CD8-positive, alpha-beta T cell (primary cell): ENCODE measurements at places on chromosomes 12 and 14.

GRCh38 chr14:81401420-81402122 is 1.4 kb upstream of the STON2 start:
- no peak for DNase-seq

DNA sequence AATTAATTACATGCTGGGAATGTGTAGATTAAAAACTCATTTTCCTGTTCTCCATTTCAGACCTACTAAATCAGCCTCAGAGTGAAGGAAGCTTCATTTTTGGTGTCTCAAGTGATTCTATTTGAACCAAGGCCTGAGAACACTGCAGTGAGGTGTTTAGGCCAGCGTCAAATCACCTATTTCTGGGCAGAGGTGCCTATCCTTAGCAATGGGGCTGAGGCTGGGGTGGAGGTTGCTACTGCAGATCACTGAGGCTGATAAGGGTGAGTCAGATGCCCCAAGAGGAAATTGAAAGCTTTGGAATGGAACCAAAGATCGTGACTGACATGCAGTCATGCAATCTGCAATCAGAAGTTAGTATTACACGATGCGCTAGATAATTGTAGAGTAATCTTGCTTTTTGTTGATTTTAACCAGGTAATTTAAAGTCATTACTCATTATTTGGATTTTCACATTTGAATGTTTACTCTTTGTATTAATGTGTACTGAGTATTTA is 4.4 kb downstream of the TXNRD1 start:
- DNase-seq: peak; percentile 49

- DNase-seq: no peak
Observed at GRCh38 chr14:93056840-93057585, 58.7 kb downstream of the ITPK1 start.

- DNase-seq: no peak
Observed at GRCh38 chr14:84442521-84442920, 1087.4 kb upstream of the FLRT2 start.

- DNase-seq: peak; percentile 75
Observed at GRCh38 chr14:73491256-73492042, 716 bp downstream of the RIOX1 start.

DNA sequence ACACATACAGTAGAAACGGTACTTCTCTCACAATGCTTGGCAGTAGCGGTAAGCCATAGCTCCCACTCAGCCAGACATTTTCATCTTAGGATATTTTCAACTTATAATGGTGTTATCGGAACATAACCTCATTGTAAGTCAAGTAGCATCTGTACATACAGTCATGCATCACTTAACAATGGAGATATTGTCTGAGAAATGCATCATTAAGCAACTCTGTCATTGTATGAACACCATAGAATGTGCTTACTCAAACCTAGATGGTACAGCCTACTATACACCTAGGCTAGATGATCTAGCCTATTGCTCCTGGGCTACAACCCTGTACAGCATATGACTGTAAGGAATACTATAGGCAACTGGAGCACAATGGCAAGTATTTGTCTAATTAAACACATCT is 40.8 kb downstream of the RPS6KA5 start:
- DNase-seq: no peak

DNA sequence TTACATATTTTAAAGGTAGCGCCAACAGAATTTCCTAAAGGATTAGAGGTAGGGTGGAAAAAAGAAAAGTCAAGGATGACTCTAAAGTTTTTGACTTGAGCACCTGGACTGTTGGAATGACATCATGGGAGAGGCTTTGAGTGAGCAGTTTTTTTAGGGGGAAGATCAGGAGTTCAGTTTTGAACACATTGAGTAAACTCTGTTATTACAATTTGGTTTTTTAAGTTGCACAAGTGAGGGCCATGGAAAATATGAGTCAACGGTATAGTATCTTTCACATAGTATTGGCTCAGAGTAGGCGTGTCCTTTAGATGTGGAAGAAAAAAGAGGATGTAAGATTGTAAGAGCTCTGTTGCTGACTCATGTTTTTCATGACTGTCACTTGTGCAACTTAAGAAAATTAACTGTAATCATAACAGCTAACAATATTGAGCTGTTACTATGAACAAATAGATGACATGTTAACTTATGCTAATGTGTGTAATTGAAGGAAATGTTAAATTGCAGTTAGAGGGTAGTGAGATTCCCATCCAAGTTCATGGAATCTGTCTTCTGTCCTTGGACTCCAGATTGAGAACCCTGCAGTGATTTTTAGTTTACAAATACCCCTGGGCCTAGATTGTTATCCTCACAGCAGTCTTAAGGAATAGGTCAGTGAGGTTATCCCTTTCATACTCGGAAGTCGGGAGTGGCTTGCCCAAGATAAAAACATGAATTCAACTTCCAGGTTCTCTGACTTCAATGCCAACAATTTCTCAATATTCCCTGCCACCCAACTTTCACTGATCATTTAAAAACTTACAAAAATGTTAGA is 48.2 kb upstream of the ATP2B1 start:
- DNase-seq: no peak

GRCh38 chr12:6826734-6827436 is 1.3 kb upstream of the P3H3 start:
- DNase-seq: no peak

- DNase-seq: peak; percentile 54
Observed at GRCh38 chr12:122422730-122423257, 325 bp upstream of the CLIP1 start.

GRCh38 chr12:40017488-40017887 is 88.4 kb downstream of the SLC2A13 start:
- no peak for DNase-seq

- no peak for DNase-seq
Observed at GRCh38 chr14:88955455-88955854, 131.0 kb downstream of the TTC8 start.

DNA sequence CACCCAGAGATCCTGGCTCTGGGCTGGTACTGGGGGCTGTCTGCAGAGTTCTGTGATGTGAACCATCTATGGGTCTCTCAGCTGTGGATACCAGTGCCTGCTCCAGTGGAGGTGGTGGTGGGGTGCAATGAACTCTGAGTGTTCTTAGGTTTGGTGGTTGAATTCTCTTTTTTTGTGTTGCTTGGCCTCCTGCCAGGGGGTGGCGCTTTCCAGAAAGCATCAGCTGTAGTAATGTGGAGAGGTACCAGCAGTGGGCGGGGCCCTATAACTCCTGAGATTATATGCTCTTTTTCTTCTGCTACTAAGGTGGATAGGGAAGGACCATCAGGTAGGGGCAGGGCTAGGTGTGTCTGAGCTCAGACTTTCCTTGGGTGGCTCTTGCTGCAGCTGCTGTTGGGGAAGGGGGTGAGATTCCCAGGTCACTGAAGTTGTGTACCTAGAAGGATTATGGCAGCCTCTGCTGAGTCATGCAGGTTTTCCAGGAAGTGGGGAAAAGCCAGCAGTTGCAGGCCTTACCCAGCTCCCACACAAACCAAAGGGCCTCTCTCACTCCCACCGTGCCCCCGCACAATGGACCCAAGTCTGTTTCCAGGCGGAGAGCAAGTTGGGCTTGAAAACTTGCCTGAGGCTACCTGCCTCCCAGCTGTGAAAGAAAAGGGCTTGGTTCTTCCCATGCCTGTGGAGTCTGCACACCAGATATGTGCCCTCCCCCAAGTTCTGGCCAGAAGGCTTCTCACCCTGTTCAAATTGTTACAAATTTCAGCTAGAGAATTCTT is 18.6 kb downstream of the CCER1 start:
- DNase-seq: no peak

GRCh38 chr14:92755495-92755894 is 7.1 kb upstream of the LGMN start:
- no peak for DNase-seq

DNA sequence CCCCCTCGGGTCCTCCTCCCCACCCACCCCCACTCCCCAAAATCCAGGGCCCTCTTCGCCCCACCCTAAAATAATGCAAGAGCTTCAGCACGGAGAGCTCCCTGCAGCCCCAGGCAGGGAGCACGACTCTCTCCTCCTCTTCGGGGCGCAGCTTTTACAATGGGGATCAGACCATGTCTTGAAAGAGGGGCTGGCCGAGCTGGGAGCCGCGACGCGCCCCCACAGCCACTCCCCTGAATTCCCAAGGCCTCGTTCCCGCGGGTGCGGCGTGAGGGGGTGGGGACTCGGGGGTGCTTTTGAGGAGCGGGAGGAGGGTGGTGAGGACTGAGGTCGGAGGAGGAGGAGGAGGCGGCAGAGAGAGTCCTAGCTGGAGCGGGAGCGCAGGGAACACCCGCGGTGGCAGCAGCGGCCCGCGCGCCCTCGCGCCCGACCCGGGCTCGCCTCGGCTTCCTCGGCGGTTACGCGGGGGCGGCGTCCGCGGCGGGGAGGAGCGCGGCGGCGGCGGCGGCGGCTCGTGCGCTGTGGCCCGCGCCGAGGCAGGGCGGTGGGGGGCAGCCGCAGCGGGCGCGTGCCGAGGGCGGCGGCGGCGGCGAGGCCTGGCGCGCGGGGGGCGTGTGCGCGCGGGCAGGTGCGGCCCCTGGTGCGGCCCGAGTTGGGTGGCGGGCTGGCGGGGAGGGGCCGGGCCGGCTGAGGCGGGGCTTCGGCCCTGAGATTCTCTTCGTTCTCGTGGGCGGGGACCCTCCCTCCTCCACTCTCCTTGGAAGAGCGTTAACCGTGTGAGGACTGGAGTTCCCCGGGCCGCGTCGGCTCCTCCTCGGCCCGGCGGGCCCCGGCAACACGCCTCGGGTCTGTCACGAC is at the start of gene ANKS1B:
ANKS1B (minus strand) TSS at position 666 of the 858 bp plus-strand sequence. CDS start 699 bp downstream, outside the sequence.
- no peak for DNase-seq

DNA sequence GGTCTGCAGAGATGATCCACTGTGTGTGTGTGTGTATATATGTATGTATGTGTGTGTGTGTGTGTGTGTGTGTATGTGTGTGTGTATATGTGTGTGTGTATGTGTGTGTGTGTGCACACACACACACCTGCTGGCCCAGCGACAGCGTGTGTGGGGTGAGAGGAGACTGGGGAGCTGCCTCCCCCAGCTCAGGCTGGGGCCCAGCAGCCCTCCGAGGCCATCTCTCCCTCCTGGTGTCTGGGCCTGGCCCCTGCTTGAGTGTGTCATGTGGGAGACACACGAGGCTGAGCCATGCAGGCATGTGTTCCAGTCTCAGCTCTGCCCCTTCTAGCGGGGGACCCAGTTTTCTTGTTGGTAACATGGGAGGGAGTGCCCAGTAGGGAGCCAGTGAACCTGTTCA is 10.0 kb upstream of the TNFAIP2 start:
- DNase-seq: no peak

DNA sequence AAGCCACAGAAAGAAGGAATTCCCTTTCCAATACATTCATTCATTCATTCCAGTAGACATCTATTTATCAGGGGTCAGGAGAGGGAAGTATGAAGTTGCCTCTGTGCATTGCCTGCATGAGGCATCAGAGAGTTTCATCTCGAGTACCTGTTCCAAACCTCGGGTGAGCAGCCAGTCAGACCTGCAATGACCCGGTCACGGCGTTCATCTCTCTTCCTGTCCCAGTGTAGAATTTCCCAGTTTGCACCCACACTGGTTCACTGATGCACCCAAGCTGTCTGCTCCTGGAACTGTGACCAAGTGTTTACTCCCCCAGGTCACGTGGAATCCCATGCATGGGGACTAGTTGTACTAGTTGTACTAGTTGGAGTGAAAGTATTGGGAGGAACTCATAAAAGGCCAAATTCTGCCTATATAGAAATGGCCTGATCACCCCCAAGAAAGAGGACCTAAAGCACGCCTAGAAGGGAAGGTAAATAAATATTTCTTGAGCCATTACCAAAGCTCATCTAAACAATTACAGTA is 22.3 kb upstream of the PRKAB1 start:
- no peak for DNase-seq

DNA sequence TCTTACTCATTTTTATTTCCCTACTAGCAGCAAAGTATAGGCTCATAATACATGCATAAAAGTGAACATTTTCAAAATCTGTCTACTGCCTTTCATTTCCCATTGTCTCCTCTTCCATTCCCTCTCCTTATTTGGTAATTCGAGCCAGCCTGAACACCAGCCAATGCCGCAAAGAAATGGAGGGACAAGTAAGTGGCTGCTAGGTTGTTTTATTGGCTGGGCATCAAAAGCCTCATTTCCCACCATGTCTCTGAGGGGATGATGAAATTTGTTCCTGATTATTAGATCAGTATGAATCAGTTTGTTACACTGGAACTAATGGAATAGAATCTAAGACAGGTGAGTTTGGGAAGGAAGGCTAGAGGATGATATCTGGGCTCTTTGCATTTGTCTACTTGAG is 143.5 kb downstream of the KCNA5 start:
- DNase-seq: no peak

GRCh38 chr12:93199831-93200236 is 177.9 kb upstream of the NUDT4 start:
- no peak for DNase-seq

DNA sequence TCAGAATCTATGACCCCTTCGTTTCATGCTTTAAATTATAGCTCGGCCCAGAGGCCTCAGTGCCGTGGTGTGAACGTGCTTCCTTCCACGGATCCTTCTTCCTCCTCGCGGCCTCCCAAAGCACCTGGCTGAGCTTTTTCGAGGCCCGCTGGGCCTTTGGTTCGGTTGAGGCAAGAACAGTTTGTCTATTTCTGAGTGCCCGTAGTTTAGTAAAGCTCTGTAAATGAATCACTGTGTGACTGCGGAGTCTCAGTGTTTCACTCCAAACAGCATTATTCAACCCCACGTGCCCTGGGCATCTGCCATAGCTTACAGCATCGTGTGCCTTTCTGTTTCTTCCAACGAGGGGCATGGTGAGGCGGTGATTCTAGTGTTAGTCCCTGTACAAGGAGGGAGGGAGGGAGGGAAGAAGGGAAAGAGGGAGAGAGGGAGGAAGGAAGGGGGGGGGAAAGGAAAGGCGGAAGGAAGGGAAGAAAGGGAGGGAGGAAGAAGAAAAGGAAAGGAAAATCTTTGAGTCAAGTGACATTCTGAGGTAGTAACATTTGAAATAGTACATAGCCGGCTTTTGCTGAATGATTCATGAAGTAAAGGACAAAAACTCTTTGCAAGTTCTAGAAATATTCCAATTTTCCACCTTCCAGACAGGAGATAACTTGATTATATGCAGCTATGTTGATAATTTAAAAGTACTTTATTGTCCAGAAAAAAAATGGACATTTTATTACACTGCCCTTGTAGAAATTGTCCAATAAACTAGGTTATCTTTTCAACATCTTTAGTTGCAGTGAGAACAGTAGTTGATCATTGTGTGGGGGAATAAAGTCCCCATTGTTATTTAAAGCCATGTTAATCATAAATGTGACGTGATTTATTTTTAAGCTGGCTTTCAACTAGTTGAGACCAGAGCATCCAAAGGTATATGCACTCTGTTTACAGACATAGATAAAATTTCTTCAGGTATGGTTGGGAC is 1.2 kb upstream of the TRIM9 start:
- DNase-seq: no peak

- no peak for DNase-seq
Observed at GRCh38 chr12:64682572-64683277, 72.4 kb downstream of the RASSF3 start.

- peak; percentile 6 for DNase-seq
Observed at GRCh38 chr14:101097109-101097793, 193.7 kb upstream of the RTL1 start.

DNA sequence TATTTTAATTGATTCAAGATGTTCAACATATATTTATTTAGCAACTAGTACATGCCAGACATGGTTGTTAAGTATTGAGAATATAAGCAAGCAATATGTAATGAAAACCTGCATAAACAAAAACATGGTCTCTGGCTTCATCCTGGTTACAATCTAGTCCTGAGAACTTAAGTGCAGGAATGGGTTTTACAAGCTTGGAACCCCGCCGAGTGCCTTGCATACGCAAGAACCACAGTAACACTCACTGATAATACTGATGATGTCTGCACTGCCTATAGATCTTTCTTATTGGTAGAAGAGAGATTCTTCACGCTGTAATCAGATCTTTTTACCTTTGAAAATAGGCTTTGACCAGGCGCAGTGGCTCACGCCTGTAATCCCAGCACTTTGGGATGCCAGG is 22.9 kb upstream of the CALM1 start:
- no peak for DNase-seq

- DNase-seq: no peak
Observed at GRCh38 chr14:86012461-86012860, 482.5 kb downstream of the FLRT2 start.
